Retinal pigment epithelial cell (primary cell): ENCODE measurements at places on chromosomes 1 and 21.
A peak's percentile ranks its signal among the peaks of the same experiment; 100 is the strongest.

DNA sequence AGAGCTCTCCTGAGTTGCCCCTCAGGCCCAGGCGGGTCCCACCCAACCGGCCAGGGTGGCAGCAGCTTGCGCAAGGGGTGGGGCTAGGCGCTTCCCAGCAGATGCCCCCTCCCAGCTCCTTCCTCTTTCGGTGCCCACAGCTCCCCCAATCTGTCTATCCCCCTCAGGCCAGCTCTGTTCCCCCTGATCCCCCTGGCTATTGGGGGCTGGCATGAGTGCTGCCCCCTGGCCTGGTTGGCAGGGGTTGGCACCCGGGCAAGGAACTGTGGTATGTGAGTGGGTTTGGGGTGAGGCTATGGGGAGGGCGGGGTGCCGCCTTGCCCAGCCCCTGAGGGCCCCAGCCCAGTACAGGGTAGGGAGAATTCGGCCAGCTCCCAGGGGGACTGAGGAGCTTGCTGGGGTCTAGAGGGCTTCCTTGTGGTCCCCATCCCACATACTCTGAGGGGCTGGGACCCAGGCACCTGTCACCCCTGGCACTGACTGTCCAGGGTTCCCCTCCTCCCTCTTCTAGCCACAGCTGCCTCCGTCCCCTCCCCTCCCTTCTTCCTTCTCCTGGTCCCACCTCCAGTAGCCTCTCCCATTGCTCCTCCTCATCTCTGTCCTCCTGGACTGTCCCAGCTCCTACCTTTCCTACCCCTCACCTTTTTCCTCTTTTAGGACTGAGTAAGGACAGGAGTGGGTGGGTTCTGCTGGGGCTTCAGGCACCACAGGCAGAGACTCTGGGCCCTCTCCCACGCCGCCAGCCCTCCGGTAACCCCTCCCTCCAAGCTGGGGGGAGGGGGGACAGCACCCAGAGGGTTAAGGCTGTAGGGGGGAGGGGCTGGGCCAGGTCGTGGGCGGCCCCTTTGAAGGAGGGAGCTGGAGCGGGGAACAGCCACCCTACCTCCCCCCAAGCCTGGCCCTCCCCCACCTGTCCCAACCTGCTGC is 5.7 kb downstream of the ZBTB7B start:
- no peak for DNase-seq

DNA sequence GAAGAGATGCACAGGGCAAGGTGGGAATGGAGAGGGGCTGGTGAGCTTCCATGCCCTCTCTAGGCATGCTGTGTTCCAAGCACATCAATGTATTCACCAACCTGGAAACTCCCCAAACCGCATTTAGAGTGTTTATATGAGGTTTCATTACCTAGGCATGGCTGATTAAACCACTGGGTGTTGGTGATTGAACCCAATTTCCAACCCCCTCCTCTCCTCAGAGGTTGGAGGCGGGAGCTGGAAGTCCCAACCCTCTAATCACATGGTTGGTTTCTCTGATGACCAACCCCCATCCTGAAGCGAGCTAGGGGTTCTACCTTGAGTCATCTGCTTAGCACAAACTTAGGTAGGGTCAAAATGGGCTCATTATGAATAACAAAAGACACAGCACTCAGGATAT is 3.0 kb upstream of the PPIE start:
- no peak for DNase-seq

DNA sequence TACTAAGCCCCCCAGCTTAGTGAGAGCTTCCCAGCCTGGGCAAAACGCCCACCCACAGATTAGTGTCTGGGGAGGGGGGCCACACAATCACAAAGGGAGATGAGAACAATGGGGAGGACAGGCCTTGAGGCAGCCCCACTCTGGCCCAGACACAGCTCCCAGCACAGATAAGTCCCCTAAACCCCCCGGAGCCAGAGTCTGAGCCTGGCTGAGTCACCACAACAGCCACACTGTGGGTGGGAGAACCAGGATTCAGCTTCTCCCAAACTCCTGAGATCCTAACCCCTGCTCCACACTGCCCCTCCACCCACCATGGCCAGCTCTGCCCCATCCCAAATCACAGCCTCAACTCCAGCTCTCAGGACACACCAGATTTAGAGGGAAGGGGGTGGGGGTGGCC is 4.2 kb downstream of the NECTIN4 start:
- peak; percentile 43 for DNase-seq

DNA sequence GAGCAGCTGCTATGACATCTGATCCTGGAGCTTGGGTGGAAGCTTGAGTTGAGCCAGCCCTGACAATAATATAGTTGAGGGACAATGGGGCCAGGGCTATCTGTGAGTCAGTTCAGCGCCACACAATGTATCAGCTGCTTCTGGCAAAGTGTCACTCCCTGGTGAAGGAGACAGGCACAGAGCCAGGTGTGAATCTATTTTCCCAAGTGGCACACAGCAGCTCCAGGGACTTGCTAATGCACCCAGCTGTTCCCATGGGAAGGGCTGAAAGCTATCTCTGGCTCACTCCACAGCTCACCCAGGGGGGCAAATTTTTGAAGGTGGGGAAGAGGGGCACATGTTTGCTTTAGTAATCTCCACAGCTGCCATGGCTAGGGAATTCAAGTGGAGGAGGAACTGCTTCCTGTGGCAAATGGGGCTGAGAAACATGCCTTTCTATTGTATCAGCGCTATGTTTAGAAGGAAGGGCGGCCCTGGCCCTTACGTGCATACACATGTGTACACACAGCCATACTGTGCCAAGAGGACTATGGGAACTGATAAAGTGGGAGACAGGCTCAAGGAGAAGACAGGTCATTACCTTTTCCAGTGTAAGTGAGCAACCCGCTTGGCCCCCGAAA is 2.2 kb downstream of the CYB5R1 start:
- DNase-seq: no peak

DNA sequence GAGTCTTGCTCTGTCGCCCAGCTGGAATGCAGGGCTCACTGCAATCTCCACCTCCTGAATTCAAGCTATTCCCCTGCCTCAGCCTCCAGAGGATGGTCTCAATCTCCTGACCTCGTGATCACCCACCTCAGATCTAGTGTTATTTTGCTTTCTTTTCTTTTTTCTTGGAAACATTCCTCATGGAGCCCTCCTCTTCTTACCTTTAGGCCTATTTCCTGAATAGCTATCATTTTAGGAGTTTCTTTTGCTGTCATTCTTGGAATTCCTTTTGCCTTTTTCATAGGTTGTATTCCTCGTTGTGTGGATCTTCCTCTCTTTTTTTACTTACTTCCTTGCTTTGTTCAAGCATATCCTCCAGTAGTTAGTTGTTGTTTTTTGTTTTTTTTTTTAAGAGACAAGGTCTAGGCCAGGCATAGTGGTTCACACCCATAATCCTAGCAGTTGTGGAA is 173.8 kb downstream of the RASAL2 start:
- no peak for DNase-seq

DNA sequence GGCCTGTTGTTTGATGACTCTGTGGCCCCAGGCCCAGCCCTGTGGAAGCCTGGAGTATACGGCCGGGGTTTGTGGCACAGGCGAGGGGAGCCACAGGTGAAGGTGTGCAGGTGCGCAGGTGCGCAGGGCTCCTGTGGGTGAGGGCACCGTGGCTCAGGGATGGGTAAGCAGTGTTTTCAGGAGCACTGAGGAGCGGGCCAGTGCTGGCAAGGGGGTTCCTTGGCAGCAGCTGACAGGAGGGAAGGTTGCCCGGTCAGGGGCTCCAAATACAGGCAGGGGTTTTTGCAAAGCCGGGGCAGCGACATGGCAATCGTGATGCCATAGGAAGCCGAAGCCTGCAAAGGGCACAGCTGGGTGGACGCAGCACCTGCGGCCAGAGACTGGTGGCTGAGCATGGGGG is 20.7 kb downstream of the AGPAT3 start:
- DNase-seq: no peak

DNA sequence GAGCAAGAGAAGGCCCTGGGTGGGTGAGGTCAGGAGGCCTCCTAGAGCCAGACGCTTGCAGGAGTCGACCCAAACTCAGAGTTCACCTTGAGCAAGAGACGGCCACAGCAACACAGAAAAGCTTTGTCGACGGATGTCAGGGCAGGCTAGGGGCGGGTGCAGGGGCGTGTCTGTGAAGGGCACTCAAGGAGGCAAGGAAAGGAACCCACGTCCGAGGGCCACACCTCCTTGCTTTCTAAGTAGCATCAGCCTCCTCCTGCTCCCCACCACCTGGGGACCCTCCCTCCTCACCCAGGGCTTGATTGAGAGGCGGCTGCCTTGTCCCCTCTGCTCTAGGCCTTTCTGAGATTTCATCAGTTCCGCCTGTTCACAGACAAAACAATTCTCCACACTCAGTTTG is 92.1 kb downstream of the OMA1 start:
- DNase-seq: no peak

DNA sequence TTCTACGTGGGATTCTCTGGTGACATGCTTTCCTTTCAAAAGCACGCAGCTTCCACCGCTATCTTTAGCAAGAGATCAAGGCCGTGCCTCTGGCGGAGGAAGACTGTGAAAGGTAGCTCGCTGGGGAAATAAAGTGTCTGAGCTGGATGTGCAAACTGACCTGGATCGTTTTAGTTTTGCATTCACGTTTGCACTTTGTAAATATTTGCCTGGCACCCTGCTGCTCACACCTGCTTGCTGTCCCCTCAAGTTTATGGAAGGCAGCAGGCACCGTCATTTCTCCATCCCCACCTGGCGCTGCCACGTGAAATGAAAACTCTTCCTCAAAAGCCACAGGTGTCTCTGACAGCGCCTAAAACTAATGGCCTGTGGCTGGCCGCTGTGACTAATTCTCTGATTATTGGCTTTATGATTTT is 44.0 kb upstream of the TARDBP start:
- no peak for DNase-seq

DNA sequence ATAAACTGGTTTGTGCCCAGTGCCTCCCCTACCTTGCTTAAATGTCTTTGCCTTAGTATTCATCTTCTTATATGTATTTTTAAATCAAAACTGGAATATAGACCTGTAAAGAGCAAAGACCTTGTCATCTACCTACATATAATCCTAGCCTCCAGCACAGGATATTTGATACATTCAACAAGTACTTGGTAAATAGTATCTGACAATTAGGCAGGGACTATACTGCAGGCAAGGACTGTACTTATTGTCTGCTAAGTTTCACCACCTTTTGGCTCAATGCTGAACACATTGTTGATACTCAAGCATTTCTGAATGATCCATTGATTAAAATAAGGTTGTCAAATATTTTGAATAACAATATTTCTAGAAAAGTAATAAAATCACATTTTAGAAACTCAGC is 96.4 kb downstream of the PKN2 start:
- DNase-seq: no peak

DNA sequence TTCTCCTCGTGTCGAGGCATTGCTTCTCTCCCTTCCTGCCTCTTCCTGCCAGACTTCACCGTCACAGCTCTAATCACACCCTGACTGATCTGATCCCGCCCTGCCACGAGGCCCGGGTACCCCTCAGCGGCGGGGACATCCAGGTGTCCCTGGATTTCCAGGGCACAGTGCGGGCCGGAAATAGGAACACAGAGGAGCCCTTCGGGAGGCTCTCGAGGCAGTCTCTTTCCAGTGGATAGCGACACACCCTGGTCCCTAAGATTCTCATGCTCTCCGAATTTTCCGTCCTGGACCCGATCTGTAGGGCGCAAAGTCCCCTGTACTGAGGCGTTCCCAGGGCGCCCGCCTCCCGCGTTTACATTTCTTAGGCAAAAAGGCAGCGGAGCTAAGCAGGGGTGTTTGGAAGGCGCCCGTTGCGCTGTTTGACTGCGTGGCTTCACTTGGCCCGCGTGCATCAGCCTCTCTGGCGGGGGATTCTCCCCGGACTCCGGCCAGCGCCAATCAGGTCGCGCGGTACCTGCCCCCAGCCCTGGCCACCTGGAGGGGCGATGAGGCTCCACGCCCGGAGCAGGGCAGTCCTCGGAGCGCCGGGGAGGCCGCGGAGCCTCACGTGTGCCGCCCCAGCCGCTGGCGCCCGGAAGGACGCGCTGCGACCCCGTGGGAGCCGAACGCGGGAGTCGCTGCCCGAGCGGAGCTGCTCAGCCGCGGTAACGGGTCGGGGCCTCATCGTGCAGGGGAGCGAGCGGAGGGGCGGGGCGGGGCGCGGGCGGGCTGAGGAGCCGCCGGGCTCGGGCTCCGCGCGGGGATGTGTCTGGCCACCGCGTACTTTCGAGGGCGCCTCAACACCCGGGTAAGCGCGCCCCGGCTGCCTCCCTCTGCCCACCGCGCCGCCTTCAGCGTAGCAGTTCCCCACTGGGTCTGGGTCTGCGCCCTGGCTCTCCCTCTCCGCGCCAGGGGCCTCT is at the start of gene FAM163A:
Gene FAM163A, plus strand, starts transcription at position 575 of the 962 bp plus-strand sequence. CDS start 69,807 bp downstream, outside the sequence.
- DNase-seq: no peak

- peak; percentile 94 for DNase-seq
These were observed 76.8 kb downstream of the PLD5 start for GRCh38 chr1:242447689-242448088.

DNA sequence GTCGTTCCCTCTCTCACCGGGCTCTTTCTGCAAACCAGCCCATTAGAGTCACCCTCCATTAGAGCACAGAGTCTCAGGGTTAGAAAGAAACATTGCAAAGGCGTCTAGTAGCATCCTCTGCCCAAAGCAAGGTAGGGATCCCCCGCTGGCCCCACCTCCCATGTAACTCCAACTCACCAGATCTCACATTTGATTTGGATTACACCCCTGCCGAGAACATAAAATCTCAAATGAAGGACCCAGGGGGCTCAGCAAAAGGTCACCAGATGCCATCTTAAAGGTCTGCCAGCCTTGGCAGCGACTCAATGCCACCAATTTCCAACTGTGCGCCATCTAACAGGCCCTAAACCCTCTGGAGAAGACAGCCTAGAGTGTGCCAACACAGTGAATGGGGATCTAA is 14.1 kb downstream of the C1orf87 start:
- DNase-seq: no peak
